ENCODE measurements at places on chromosomes 11 and 22.

GRCh38 chr11:120335556-120335907, 681 bp upstream of the ARHGEF12 start:
- DNase-seq = peak; percentile 42

DNA sequence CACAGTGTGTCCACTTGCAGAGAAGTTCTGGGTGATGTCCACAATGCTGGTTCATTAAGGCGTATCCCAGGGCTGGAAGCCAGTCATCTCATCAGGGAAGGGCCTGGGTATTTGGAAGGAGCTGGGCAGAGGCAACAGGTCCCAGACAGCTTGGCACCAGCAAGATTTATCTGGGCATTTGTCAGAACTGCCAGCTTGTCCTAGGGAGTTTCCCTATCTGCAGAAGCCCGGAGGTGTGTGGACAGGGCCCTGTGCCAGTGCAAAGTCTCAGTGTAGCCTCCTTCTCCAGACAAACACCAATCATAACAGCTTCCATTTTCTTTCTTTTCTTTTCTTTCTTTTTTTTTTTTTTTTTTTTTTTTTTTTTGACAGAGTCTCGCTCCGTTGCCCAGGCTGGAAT, 125.3 kb upstream of the TIMP3 start:
- DNase-seq = no peak

GRCh38 chr22:46500201-46500600, 37.2 kb downstream of the CELSR1 start:
- peak; percentile 90 for DNase-seq

GRCh38 chr11:8384199-8384821, 120.6 kb upstream of the LMO1 start:
- no peak for DNase-seq

DNA sequence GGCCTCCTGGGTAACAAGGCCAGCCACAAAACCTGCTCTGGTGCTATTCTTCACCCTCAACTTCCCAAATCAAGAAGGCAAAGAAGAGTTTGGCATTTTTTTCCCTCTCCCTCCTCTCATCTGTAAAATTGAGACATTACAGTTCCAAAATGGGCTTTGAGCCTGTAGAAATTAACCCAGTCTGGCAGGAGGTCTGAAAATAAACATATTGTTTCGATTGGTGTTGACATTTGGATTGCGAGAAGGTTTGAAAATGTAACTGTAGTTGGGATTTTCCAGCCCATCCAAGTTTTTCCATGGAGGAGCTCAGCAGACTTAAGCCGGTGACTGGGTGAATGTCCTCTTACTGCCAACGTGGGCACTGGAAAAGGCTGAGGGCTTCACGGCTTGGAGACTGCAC, 35.0 kb upstream of the ALX4 start:
- DNase-seq = no peak

GRCh38 chr11:118953265-118953664, 2.8 kb upstream of the UPK2 start:
- peak; percentile 74 for DNase-seq

GRCh38 chr11:27212248-27212780, 150.7 kb downstream of the CCDC34 start:
- DNase-seq = no peak

- DNase-seq = no peak
Observed at GRCh38 chr11:68756171-68756766, 4.9 kb upstream of the TESMIN start.

- no peak for DNase-seq
Observed at GRCh38 chr22:23537416-23537815, 42.7 kb downstream of the IGLL1 start.

- no peak for DNase-seq
Observed at GRCh38 chr11:93753241-93753640, 11.8 kb downstream of the C11orf54 start.

- no peak for DNase-seq
Observed at GRCh38 chr11:1653541-1654387, 24.2 kb downstream of the KRTAP5-5 start.

GRCh38 chr11:127919206-127920000, 668.0 kb downstream of the ETS1 start:
- no peak for DNase-seq

GRCh38 chr11:3835751-3836150, 5.0 kb downstream of the RHOG start:
- DNase-seq = no peak

DNA sequence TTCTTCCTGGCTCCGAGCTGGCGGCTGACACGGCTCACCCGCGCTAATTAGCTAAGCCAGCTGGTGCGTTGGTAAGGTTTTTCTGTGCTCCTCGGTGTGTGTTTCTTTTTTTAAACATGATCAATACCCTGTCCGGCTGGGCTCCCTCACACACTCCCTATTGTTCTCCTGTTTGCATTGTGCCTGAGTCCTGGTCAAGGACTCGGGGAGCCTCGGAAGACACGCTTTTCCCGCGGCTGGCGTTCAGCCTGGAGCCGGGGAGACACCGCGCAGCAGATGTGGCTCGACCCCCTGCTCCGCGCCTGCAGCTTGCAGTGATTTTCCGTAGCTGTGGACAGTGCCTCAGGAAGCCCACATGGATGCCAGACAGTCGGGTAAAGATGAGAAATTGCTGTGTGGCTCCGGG, 454.9 kb upstream of the CADM1 start:
- no peak for DNase-seq

DNA sequence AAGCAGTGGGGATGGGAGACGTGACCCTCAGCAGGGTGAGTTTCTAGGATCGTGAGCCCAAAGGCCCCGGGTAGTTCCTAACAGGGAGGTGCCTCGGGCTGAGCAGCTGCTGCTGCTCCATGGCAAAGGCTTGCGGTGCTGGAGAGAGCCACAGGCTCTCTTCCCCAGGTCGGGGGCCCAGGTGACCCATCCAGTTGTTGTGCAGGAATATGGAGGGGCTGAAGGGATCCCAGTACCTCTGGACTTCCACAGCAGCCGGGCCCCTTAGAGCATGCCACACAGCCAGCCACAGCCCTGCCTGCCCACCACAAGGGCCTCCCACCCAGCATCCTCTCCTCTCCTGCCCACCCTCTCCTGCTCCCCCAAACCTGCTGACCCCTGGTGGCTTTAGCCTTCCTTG, 49.3 kb downstream of the BUD13 start:
- DNase-seq = no peak

Data from iPS-NIHi11 (cell line).